ENCODE measurements at places on chromosomes 16 and 17.

DNA sequence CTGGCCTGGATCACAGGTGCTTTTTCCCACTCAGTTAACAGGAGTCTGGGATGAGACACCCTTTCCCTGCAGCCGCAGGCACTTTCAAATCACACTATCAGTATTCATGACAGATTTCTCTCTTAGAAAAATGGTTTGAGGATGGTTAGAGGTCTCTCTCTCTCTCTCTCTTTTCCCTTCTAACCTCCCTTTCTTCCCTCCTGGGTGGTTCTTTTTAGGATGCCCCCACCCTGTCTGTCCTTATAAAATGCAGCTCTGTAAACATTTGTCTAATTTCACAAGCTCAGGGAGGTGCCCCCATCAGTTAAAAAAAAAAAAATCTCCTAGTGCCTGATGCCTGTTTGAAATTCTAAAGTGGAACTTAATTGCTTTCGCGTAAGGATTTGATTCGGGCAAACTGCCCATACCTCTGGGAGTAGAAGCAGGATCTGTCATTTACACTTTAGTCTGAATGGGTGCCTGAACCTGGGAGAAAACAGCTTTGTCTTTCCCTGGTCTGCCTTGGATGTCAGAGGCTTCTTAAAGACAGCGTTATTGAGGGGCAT lies 158.8 kb downstream of the CCDC182 start:
- DNase-seq = no peak

DNA sequence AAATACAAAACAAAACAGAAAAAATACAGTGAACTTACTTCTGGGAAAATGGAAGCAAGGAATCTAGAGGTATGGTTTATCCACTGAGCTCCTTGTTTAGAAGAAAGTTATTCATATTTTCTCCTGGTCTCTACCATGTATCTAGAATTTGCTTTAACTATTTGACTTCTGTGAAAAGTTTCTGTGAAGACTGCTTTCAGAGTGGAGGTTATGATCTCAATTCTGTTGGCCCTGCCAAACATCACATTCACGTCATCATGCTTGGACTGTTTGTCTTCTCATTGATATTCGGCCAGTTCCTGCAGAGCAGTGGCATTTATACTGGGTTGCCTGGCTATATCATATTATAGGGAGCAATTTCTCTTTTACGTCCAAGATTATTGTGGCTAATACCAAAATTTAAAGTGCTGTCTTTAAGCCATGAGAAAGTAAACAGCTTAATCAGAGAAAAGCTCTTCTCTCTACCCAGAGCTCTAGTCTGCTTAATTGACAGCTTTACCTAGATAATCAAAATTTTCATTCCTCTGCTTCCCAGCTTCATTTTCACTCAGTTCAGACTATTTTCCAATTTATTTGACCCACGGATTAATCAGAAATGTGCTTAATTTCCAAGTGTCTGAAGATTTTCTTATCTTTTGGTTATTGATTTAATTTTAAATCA lies at the start of gene ABCA8:
ABCA8 (minus strand) TSS at position 212 of the 661 bp plus-strand sequence. CDS start 13,358 bp downstream, outside the sequence.
- DNase-seq = no peak

DNA sequence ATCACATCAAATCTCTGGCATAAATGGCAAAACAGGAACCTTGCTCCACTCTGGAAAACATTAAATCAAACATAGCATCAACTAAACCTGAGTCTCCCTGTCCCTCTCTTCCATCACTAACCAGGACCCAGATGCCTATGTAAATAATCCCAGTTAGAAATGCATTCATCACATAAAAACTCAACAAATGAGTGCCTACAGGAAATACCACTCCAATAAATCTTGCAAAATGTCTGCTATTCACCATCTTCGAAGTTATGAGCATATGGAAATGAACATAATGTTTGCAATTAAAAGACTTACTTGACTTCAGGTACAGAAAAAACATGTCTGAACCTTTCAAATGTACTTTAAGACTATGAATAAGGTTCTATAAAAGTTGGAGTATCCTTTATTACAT lies 425.0 kb downstream of the CDH11 start:
- no peak for DNase-seq

GRCh38 chr16:8047736-8048135 lies 542.6 kb downstream of the TMEM114 start:
- DNase-seq = no peak

GRCh38 chr16:88144028-88144511 lies 192.8 kb downstream of the BANP start:
- DNase-seq = no peak

GRCh38 chr16:67372664-67373063 lies 20.6 kb downstream of the TPPP3 start:
- DNase-seq = no peak

GRCh38 chr17:8150194-8151119 lies 1.7 kb downstream of the PER1 start:
- no peak for DNase-seq

- no peak for DNase-seq
Measured at GRCh38 chr16:67729636-67730248, 10.6 kb upstream of the GFOD2 start.

GRCh38 chr17:16378636-16379282 lies 2.1 kb upstream of the UBB start:
- DNase-seq = no peak

Data from neuronal stem cell (in vitro differentiated cells).